ENCODE measurements at places on chromosomes 5 and 9.

GRCh38 chr9:14868772-14869583 lies 41.2 kb downstream of the FREM1 start:
- DNase-seq, result peak; percentile 54

- no peak for DNase-seq
Observed at GRCh38 chr9:29806937-29807618, 2233.8 kb upstream of the C9orf72 start.

- DNase-seq, result no peak
Observed at GRCh38 chr5:24909210-24909609, 264.4 kb upstream of the CDH10 start.

GRCh38 chr5:145015146-145015545 lies 820.0 kb downstream of the PRELID2 start:
- DNase-seq, result no peak

- no peak for DNase-seq
Observed at GRCh38 chr5:113347572-113347971, 87.2 kb downstream of the TSSK1B start.

- no peak for DNase-seq
Observed at GRCh38 chr5:22033066-22033465, 820.1 kb downstream of the CDH12 start.

- peak; percentile 100 for DNase-seq
Observed at GRCh38 chr5:113250341-113250953, 184.3 kb downstream of the TSSK1B start.

DNA sequence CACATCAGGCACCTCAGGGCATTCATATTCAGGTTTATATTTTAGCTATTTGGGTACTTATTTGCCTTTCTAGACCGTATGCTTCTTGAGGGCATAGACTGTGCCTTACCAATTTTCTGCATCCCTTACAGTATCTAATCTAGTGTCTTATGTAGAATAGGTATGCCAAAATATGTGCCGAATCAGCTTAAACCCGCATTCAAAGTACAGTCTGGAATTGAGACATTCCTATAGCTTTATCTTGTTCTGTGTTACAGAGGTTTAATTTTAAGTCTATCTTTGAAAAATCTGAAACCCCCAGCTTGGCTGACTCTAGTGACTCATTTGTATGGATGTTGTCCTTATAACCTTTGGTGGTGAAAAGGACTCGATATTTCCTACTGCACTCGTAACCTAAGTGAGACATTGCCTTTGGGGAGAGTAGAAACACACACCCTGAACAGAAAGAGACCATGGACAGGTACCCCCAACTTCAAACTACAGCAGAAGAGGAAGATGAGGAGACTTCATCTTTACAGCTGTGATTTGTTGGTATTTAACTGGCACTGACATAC lies 27.0 kb upstream of the TMOD1 start:
- DNase-seq, result peak; percentile 77

DNA sequence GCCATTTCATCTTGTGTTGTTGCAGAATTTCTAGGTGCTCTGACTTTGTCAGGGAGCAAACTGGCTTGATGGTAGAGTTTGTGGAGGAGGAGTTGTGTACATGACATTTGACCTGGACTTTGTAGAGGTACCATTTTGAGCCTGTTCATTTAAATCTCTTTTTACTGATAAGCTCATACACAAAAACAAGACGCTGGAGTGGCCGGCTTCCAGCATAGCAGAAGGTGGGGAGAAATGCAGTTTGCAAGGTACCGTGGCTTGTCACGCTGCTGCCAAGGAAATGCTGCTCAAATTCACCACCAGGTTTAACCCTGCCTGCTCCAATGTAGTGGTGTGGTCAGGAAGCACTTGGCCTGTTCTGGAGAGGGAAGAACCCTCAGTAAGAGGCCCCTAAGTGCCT lies 18.9 kb upstream of the IQGAP2 start:
- no peak for DNase-seq

DNA sequence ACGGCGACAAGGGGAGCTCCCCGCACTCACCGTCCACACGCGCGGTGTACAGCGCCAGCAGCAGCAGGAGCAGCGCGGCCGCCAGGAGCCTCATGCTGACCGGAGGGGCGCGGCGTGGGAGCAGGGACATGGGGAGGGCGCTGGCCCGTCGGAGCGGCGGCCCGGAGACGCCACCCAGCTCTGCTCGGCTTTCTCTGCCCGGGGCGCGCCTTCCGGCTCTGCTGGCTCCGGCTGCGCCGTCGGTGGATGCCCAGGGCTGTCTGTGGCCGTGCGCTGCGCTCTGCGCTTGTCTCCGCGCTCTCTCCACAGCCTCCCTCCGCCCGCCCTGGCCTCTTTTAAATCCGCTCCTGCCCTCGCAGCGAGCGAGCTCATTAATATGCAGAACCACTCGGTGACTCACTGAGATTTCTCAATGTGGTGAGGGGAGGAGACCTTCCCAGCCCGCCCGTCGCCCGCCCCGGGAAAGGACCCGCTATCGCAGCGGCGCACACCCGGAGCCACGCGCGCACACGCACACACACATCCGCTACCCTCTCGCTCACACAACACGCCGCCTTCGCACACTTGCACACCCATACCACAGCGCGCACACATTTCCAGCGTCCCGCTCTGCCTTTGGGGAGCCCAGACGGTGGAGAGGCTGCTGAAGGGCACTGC lies at the start of gene CXCL14:
TSS of gene CXCL14 (minus strand) at position 307 of the 657 bp plus-strand sequence. CDS start at position 94, 213 bp downstream.
- DNase-seq, result peak; percentile 57

DNA sequence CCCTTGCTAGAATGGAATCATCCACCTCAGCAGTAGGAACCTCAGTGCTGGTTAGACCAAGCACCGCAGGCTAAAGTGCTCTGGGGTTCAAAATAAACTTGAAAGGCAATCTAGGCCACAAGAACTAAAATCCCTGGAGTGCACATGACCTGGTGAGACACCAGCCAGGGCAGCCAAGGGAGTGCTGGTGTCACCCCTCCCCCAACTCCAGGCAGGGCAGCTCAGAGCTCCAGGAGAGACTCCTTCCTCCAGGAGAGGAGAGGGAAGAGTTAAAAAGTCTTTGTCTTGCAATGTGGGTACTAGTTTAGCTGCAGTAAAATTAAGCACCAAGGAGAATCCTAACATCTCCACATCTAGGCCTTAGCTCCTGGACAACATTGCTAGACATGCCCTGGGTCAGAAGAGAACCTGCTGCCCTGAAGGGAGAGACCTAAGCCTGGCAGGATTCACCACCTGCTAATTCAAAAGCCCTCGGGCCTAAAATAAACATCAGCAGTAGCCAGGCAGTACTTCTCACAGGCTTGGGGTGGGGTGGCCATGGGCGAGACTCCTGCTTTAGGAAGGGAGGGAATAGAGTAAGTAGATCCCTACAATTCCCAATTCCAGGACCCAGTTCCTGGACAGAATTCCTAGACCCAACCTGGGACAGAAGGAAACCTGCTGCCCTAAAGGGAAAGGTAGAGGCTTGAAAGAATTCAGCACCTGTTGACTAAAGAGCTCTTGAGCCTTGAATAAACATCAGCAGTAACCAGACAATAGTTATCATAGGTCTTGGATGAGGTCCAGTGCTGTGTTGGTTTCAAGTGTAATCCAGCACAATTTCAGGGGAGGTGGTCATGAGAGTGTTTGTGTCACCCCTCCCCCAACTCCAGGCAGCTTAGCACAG lies 25.8 kb downstream of the UGT3A2 start:
- no peak for DNase-seq
